ENCODE measurements at places on chromosomes 3 and 15.

GRCh38 chr3:120446891-120447668 lies 3.7 kb downstream of the FSTL1 start:
- no peak for DNase-seq

DNA sequence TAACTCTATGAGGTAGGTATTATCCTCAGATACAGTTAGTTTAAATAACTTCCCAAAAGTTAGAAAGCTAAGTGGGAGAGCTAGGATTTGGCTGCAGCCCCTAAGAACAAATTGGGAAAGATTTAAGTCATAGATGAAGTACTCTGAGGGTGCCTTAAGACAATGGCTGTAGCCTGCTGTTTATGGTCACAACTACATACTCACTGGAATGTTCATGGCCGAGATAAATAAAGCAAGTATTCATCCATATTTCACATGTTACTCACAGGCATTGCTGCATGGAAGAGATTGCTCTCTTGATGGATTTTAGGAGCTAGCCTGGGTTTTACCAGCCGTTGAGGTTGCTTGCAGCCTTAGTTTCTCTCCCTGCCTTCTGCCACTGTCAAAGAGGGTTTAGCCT lies 145.0 kb downstream of the CMSS1 start:
- no peak for DNase-seq

- no peak for DNase-seq
These were observed 99.1 kb upstream of the SLC6A11 start for GRCh38 chr3:10716964-10717363.

DNA sequence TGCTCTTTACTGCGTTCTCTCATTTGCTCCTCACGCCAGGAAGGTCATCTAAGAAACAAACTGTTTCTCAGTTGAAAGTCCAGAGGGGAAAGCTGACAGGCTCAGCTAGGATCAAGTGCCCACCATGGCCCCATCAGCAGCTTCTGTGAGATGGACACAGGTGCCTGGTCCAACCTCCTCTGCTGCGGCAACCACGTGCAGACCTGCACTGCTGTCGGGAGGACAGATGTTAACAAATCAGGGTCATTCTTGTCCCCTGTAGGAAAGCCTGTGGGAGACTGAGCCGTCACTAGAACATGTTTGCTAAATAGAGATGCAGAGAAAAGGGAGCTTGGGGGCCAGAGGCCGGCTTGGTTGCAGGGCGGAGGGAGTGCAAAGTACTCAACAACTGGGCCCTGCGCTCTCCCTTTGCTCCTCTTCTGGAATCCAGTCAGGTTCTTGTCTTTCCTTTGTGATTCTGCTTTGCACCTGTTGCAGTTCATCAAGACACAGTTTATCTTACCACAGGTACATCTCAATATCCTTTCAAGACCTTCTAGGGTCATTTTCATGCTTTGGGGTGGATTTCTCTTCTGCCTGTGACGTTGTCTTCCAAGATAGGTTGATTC lies 20.9 kb downstream of the GPD1L start:
- DNase-seq = no peak

DNA sequence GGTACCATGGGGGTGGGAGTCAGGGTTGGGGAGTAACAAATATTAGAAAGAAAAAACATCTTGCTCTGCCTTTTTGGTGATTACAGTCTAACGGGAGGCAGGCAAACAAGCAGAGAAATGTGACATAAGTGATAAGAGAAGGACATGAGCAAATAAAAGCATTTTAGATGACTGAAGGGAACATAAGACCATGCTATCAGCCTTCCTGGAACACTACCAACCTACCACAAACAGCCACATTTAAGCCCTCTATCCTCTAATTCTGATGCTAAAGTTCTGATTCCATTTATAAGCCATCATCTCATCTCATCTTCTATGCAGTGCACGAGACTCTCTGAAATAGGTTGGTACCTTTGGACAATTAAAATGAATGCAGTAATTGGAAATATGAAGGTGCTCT lies 243.4 kb upstream of the P2RY1 start:
- no peak for DNase-seq

DNA sequence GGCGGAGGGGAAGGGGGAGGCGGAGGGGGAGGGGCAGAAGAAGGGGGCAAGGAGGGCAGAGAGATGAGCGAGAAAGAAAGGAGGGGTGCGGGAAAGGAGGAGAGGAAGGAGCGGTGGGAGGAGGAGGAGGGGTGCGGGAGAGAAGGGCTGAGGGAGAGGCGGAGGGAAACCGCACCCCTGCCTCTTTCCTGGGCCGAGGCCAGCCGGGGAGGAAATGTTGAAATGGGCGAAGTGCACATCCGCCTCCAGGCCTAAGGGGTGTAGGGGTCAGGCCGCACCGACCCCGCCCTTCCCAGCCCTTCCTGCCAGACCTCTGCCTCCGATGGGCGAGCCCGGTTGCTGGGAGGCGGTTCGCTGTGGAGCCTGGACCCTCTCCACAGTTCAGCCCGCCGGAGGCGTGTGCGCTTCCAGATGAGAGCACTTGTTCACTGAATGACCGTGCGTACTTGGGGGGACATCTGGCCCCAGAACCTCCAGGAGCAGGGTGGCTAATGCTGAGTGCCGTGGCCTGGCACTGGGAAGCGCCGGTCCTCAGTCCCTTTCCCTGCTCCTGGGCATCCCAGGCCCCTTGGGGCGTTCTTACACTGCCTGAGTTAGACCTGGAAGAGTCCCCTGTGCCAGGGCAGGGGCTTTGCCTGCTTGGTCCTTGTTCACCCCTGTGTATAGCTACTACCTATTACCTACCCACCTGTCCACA lies 110.3 kb upstream of the KLF13 start:
- DNase-seq = no peak

- no peak for DNase-seq
These were observed 1123.2 kb downstream of the TBL1XR1 start for GRCh38 chr3:176074096-176074495.
